ENCODE measurements at places on chromosomes 16 and 17. TPM values are rescaled to one million over a fixed set of nuclear protein-coding genes. Genes with fewer than 3 reads are reported as not detected.

The SLC6A2 gene
- not detected for total RNA-seq

The NUP88 gene
- total RNA-seq = 62.2 TPM

The BIRC5 gene
- total RNA-seq = 11.5 TPM

DNA sequence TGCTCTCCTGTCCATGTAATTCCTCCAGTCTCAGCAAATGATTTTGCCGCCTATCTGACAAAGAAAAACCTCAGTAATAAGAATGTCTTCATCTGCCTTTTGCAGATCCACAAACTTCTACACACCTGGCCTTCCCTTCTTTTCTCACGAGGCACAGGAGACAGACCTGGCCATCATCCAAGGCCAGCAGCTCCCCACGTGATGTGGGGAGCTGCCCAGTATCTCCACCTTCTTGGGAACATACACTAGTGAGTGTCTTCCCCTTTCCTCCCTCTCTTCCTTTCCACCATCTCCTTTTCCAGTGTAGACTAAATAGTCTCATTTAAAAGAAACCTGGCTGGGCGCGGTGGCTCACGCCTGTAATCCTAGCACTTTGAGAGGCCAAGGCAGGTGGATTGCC, 274.4 kb downstream of the CEP112 start:
- no peak for DNase-seq

- DNase-seq = no peak
Measured at GRCh38 chr16:3949946-3950342, 69.4 kb upstream of the CREBBP start.

- DNase-seq = peak; percentile 99
Measured at GRCh38 chr17:43021741-43022512, at the start of gene VAT1. Gene VAT1 (minus strand): TSS chr17:43022385. CDS start chr17:43022322, 63 bp downstream.

DNA sequence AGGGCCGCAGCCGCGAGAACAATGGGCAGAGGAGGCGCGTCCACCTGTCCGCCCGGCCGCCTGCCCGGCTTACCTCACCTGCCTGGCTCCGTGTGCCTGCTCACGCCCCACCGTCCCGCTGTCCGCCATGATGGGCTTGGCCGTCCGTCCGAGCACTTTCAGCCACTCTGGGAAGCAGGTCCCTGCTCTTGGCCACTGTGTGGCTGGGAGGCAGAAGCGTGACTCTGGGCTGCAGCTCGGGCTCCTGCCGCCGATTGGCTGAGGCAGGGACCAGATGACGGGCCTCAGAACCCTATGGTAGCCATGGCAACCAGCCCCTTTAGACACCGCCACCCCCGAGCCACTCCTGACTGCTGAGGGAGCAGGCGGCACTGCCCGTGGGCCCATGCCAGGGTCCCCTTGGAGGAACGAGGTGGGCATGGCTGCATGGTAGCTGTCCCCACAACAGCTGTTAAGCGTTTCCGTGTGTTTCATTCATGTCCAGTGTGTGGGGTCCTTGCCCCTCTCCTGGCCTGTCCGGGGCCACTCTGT, 8.9 kb upstream of the AXIN1 start:
- DNase-seq = no peak

- DNase-seq = no peak
Measured at GRCh38 chr17:37462492-37462891, 27.2 kb upstream of the DUSP14 start.

DNA sequence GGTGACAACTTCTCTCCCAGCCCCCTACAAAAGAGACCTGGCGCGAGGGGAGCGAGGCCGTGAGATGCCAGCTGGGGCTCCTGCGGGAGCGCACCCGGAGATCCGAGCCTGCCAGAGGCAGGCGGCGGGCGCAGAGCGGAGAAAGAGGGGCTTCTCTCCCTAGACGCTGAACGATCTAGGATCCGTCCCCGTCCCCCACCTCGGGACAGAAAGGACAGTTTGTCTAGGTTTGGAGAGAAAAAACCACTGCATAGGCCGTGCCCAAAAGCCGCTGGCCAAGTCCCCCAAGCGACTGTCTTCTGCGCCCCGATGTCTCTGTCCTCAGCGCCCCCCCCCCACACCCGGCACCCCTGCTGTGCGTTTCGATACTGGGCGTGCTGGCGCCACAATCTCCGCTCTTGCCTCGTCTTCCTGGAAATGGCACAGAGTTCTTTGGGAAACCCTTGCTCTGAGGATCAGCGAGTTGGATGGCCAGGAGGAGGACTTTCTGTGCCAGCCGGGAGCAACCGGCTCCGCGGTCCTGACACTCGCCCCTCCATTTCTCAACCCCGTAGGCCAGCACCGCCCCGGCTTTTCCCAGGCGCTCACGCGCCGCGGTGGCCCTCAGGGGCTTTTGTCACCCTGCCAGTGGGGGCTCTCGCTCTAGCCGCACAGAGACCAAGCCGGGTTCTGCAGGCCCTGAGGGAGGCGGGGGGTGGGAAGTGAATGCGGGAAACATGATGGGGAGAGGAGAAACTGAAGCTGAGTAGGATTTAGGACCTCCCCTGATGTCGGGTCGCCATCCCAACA, 1.0 kb downstream of the SSTR2 start:
- peak; percentile 73 for DNase-seq
